Muscle of leg (tissue), 16 donors: ENCODE measurements at places on chromosomes 2 and 18. TPM values are rescaled to one million over a fixed set of nuclear protein-coding genes. Genes with fewer than 3 reads are reported as not detected.

Gene SLC5A7
- 0.22 TPM for total RNA-seq

Gene UNC80
- 2.0 TPM for total RNA-seq

Gene DYNAP
- not detected for total RNA-seq

DNA sequence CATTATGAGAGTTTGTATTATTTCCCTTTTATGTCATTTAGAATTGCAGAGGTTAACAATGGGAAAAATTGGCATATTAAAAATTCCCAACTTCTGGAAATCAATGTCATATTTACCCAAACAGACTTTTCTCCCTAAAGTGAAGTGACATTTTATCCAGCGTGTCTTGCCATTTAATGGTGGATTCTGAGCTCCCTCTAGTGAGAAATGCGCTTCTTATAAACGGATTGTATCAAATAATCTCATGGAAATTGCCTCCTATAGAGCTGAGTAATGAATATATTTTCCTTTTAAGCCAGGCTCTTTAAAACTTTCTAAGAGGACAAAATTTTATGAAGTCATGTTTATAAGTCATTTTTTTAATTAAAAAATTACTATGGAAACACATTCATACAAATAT is 5.7 kb upstream of the GCFC2 start:
- no peak overlapping the region for H3K27ac ChIP-seq
- no peaks in the 10 kb centered on the region for H3K27me3 ChIP-seq
- H3K36me3 ChIP-seq = no peaks in the 10 kb centered on the region

GRCh38 chr2:110743600-110743999 is 11.2 kb downstream of the ACOXL start:
- DNase-seq = no peak
- H3K36me3 ChIP-seq = no peaks in the 10 kb centered on the region
- no peaks in the 10 kb centered on the region for H3K4me1 ChIP-seq
- H3K4me3 ChIP-seq = no peak overlapping the region

GRCh38 chr2:60886991-60887390 is 5.6 kb downstream of the REL start:
- H3K4me3 ChIP-seq = no peak overlapping the region
- peaks cover 3% of the 10 kb centered on the region for H3K4me1 ChIP-seq
- no peak overlapping the region for H3K27ac ChIP-seq
- no peak for DNase-seq

GRCh38 chr18:66900837-66901236 is 296.9 kb upstream of the CDH19 start:
- DNase-seq = no peak
- H3K27ac ChIP-seq = no peak overlapping the region
- H3K4me1 ChIP-seq = no peaks in the 10 kb centered on the region
- H3K4me3 ChIP-seq = no peak overlapping the region
